ENCODE measurements at places on chromosomes 7 and 10.
A peak's percentile ranks its signal among the peaks of the same experiment; 100 is the strongest.

DNA sequence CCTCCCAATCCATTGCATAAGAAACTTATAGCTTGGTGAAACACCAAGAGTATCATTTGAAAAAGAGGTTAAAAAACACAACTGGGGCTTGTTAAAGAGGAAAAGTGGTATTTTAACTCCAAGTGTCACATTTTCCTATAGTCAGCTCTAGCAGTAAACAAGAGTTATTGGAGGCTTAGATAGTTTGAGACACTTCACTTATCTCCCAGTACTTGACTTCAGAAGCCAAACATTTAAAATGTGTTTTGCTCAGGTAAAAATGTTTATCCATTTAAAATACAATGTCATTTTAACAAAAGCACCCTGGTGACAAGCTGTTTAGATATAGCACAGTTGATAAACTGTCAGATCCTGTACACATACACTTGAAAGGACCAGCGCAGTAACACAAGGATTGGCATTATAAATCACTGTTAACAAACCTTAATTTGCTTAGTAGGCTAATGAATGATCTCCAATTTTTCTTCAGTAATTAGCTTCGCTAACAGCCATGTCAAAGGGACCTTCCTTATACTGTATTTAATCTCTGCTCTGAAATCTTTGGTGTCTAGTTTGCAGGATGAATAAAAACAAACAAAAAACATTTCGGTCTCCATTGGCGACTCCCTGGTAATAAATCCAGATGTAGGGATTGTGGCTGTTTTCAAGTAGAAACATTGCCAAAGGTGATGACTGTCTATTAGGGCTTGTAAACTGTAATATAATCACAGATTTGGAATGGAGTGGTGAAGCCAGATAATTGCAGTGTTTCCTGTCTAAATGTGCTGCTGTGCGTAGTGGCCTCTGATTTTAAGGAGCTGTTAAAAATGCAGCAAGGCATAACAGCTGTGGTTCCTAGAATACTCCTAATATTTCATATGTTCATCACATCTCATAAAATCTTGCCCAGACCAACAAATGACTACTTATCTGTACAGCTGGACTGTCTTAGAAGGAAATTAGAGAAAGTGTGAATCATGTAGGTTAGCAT, 545.1 kb downstream of the AUTS2 start:
- DNase-seq, result no peak

DNA sequence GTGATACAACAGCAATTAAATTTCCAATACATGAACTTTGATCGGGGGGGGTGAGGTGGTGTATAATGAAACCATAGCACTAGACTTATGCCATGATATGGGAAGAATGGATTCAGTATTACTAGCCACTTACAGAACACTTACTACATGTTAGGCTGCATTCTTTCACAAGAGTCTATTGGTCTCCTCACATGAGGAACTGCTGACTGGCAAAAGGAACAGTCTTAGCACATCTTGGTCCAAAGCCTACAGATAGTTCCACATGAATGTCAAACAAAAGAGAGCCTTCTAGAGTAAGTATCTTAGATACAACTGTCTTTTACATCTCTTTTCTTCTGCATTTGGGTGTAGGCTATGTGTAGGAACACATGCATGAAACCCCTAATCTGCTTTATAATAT, 115.9 kb upstream of the DNAJB12 start:
- DNase-seq, result peak; percentile 33

DNA sequence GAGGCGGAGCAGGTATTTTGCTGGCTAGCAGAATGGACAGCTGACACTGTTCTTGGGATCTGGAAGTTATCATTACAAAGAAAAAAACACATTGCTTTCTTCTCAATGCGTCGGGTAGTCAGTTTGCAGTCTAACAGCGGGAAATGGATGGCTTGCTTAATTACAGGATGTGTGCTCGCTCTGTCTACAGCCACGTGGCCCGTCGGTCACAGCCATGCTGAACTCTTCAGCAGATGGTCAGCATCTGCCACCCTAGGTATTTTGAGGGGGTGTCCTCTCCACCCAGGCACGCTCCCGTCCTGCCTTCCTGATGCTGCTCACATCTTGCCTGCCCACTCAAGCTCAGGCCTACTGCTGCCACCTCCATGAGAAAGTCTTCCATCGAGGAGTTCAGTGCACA, 20.4 kb upstream of the INMT start:
- no peak for DNase-seq

DNA sequence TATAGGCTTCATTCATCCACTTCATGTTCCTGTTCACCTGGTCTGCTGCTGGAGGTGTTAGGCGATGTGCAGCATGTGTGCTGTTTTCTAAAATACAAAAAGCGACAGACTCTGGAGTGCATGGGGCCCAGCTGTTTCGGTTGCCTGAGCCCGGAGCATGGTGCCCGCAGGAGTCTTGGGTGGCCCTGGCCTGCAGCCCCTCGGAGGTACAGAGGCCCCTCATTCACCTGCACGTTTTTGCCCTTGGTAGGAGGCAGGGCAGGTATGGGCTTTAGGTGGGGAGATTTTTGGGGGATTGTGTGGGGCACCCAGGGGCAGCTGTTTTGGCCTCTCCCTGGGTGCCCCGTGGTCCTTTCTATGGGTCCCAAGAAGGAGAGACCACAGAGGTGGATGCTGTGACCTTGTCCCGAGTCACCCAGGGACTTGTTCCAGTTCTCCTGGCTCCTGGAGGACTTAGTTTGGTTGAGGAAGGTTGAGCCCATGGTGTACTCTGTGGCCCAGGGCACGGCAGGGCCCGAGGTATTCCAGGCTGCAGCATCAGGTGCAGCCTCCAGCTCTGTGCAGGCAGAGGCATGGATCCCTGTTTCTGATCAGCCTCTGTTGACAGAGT, 130.7 kb downstream of the TRRAP start:
- no peak for DNase-seq

- no peak for DNase-seq
Measured at GRCh38 chr7:47661051-47661714, 79.3 kb upstream of the TNS3 start.

- peak; percentile 30 for DNase-seq
Measured at GRCh38 chr7:34747867-34748727, 90.1 kb downstream of the NPSR1 start.

GRCh38 chr7:100434297-100435144, 1.8 kb downstream of the PPP1R35 start:
- no peak for DNase-seq

GRCh38 chr10:31947144-31947926, 18.7 kb upstream of the ARHGAP12 start:
- peak; percentile 73 for DNase-seq

DNA sequence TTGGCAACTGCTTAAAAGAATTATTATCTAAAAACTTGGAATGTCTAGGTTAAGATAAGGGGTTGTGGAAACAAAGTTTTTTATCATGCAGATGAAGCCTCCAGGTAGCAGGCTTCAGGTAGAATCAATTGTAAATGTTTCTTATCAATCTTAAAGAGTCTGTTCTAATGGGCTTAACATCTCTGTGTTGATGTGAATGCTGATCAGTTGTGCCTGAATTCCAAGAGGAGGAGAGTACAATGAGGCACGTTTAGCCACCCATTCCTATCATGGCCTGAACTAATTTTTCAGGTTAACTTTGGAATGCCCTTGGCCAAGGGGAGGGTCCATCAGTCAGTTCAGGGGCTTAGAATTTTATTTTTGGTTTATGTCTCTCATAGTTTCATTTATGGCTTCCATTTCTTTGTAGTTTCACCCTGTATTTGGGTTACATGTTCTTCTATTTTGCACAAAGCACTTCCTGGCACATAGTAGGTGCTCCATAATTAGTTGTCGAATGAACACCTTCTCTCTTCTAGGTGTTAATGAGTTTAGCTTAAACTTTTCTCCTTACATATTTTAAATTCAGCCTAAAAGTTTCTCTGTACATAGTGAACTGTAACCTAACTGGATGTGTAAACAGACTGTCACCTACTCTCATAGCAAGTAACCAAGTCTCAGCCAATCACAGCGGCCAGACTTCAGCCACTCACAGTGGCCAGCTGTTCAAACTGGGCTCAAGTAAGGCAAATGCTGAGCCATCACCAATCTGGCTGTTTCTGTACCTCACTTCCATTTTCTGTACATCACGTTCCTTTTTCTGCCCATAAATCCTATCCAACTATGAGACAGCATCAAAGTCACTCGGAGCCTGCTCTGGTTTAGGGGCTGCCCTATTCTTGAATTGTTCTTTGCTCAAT, 34.7 kb downstream of the ALOX5 start:
- peak; percentile 16 for DNase-seq

- no peak for DNase-seq
Measured at GRCh38 chr10:637771-638195, 51.7 kb downstream of the DIP2C start.

DNA sequence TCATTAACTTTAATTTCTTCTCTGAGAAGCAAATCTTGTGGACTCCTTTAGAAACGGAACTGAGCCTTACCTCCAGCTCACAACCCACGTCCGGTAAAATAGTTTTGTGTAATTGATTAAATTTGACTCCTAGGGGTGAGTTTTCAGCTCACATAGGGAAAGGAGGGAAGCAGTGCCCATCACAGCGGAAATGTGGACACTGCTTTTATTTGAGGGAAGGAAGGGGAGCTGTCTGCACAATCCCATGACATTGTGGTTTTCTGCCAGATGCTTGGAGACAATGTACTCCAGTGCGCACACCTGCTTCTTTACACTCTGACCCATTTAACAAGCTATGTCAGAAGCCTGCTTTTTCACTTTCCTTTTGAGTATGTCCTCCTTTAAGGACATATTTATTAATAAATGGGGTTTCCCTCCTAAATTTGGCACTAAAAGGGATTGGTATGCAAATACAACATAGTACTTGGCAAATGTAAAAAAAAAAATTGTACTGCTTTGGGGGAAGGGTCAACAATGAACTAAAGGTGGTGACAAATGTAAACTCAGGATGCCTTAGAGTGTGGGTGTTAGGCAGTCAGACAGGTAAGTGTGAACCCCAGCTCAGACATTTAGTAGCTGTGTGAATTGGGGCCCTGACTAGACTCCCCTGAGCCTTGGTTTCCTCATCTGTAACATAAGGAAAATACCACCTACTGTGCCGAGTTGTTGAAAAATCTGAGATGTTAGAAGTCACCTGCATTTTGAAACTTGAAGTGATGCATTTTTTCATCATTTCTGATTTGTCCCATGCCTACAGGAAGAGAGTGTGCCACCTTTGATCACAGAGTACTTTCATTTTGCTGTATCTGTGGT, 90.2 kb upstream of the KLF6 start:
- no peak for DNase-seq

- no peak for DNase-seq
Measured at GRCh38 chr10:47264797-47265281, 35.2 kb upstream of the GDF10 start.

GRCh38 chr10:48564466-48565160, 40.3 kb downstream of the ARHGAP22 start:
- DNase-seq, result no peak

- no peak for DNase-seq
Measured at GRCh38 chr7:30206942-30207341, 72.2 kb downstream of the MTURN start.

- no peak for DNase-seq
Measured at GRCh38 chr7:149226840-149227494, 12.5 kb upstream of the ZNF212 start.

DNA sequence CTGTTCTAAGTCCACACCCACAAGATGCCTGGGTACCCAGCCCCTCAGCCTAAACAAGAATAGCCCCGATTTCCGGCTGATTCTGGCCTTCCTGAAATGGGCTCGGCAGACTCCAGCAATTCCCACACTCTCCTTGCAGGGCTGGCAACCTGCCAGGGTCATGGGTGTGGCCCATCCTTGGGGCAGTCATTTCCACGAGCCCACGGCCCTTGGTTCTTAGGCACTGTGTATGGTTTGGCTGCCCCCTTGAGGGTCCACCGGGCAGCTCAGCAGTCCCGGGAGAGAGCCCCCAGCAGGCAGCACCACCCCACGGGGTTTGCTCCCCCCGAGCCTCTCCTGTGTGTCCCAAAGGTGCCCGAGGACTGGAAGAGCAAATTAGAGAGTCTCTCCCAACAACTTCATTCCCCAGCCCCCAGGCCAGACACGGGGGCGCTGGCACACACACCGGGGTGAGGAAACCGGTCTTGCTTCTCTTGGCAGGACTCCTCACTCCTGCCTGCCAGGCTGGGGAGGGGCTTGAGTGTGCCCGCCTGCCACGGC, 142.2 kb downstream of the EMX2 start:
- DNase-seq, result peak; percentile 17

GRCh38 chr10:74194545-74194944, 43.5 kb downstream of the ADK start:
- DNase-seq, result no peak

GRCh38 chr10:114801411-114801813, 20.2 kb upstream of the FHIP2A start:
- DNase-seq, result no peak

- DNase-seq, result no peak
Measured at GRCh38 chr7:94297397-94297838, 97.3 kb upstream of the COL1A2 start.

DNA sequence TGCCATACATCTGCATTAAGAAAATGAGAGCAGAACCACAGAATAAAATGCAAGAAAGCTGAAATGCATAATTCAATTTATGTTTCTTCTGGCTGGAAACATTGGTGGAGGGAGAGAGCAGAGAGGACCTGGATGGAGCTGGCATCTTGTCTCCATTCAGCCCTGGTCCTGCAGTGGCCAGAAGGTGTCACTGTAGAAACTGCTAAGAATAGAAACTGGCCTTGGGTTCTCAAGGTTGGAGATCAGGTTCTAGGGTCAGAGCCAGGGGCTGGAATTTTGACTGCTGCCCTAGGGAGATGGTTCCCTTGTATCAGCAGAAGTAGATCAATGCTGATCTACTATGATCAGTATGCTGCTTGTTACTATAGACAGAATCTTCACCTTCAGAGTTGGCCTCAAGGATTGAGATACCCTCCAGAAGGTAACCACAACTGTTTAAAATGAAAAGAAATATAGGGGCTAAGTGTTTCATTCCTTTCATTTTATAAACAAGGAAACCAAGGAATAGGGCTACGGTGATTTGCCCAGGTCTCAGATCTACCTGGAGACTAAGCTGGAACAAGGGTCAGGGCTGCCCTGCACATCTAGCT, 13.1 kb downstream of the TAS2R41 start:
- peak; percentile 59 for DNase-seq

- DNase-seq, result no peak
Measured at GRCh38 chr7:157429001-157429679, 92.3 kb downstream of the DNAJB6 start.
